ENCODE measurements at places on chromosomes 12 and 14.

GRCh38 chr14:65866886-65867285 is 454.4 kb downstream of the FUT8 start:
- DNase-seq: peak; percentile 6

- DNase-seq: no peak
Observed at GRCh38 chr12:26953447-26953846, 15.2 kb downstream of the FGFR1OP2 start.

- no peak for DNase-seq
Observed at GRCh38 chr14:31582836-31583452, 21.7 kb downstream of the NUBPL start.

- DNase-seq: peak; percentile 47
Observed at GRCh38 chr12:105076098-105076497, 8.2 kb downstream of the ALDH1L2 start.

GRCh38 chr14:84882830-84883229 is 647.1 kb upstream of the FLRT2 start:
- DNase-seq: no peak

DNA sequence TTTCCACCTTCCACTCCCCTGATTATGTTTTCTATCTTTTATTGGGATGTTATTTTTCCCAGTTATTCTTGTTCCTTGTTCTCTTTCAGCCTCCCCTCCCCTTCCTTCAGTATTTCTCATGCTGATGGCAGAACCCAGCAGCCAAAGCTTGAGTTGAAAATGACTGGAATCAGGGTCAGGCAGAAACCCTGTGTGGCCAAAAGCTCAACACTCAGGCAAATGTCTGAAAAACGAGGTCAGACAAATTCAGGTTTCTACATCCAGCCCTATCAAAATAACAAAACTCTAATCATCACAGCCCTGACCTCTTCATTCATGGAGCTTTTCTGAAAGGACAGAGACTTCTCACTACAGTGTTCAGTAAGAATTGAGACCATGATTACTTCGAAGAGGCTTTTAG is 134.6 kb downstream of the PTPRR start:
- no peak for DNase-seq

DNA sequence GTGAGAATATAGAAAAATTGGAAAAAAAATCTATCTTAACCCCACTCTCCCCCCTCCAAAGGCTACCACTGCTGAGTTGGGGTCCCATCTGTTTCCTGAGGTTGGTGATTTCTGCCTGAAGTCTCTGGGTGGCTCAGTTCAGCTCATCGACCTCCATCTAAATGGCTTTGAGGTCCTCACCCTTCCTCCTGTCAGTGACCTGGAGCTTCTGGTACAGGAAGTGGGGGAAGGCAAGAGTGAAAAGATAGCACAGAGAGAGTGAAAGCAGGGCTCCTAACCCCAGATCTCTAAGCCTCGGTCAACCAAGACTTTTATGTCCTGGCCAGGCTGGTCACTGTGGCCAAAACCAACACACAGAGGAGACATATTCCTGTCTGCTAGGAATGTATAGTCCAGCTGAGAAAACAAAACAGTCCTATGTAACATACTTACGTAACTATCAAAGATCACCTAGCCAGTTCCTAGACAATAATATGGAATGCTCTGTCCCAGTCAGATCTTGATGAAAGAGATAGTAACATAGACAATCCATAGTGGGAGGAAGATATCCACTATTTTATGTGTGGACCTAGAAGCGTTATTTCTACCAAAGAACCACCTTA is 12.3 kb upstream of the KRT73 start:
- DNase-seq: no peak

GRCh38 chr12:65695113-65695865 is 129.0 kb upstream of the HMGA2 start:
- DNase-seq: peak; percentile 99

DNA sequence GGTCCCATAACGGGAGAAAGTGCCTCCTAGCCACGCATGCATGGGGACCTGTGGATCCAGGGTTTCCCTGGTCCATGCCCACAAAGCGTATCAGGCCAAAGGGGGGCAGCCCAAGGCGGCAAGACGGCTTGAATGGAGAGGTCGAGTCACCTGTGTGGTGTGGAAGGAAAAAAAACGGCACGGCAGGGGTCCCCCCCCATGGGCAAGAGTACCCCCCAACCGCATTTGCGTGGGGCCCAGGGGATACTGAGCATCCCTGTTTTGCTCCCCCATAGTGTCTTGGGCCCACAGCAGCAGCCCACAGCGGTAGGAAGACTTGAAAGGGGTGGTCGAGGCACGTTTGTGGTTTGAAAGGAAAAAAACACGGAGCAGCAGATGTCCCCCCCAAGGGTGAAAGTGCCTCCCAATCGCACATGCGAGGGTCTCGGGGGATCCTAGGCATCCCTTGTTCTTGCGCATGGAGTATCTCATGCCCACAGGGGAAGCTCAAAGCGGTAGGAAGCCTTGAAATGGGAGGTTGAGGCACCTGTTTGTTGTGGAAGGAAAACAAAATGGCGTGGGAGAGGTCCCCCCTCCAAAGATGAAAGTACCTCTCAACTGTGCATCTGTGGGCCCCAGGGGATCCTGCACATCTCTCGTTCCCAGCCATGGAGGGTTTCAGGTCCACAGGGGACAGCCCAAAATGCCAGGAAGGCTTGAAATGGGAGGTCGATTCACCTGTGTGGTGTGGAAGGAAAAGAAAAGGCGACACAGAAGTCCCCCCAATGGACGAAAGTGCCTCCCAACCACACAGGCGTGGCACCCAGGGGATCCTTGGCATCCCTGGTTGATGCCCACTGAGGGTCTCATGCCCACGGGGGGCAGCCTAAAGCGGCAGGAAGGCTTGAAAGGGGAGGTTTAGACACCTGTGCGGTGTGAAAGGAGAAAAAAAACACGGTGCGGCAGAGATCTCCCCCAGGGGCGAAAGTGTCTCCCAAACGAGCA is 577.5 kb downstream of the ALG10 start:
- DNase-seq: no peak
